Subcutaneous preadipocyte (primary cell): ENCODE measurements at places on chromosomes 2 and 18. TPM values are rescaled to one million over a fixed set of nuclear protein-coding genes. Genes with fewer than 3 reads are reported as not detected.

The IHH gene
- total RNA-seq: not detected in 2 replicates

The RAX gene
- total RNA-seq: not detected in 2 replicates

The TMEM163 gene
- total RNA-seq: not detected in 2 replicates

The EIF5B gene
- total RNA-seq: 19.5 and 22.1 TPM in 2 replicates

The TMEM200C gene
- under 0.01 TPM in 1 of 2 replicates, not detected in the other for total RNA-seq

The TNS1 gene
- 68.7 and 72.3 TPM in 2 replicates for total RNA-seq

The CCDC102B gene
- total RNA-seq: 7.3 and 9.8 TPM in 2 replicates

The G6PC2 gene
- total RNA-seq: not detected in 2 replicates
